ENCODE measurements at places on chromosomes 12 and 14.

DNA sequence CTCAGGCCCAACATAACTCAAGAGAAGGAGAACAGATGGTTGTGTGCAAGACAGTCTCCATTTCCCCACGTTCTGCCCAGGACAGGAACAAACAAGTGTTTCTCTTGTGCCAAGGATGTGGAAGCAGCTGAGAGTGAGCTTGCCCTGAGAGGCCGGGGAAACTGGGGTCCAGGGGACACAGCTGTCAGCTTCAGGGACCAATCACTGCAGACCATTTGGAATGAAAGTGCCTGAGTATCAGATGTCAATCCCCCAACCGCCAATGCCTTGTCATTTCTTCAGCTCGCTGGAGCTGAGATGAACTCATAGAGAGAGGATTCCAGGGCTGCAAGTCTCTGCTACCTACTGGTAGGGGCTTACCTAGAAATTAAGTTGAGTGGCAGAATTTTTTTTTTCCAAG lies 71.9 kb upstream of the METAP2 start:
- no peak for DNase-seq

GRCh38 chr12:30792648-30793499 lies 38.1 kb upstream of the CAPRIN2 start:
- DNase-seq = no peak

DNA sequence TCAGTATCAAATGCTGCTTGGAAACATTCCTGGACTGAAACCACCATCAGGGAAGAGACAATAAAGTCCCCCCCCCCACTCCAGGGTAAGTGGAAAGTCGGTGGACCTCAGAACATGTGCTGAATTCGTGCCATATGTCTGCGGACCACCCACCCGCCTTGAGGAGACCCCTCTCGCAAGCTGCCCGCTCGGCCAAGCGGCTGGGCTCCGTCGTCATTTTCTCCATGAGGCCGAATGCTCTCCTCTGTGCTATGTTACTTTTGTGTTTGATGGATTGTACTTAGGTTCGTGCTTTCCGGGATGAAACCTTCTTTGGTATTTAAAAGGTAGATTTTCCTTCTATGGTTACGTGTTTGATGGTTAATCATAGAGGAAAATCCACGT lies 136.2 kb upstream of the RTL1 start:
- no peak for DNase-seq

- DNase-seq = no peak
Measured at GRCh38 chr14:35341751-35342488, 49.7 kb downstream of the PSMA6 start.

GRCh38 chr14:35124127-35124526 lies 1.8 kb downstream of the PRORP start:
- no peak for DNase-seq

- DNase-seq = no peak
Measured at GRCh38 chr14:54488318-54488645, 498 bp downstream of the GMFB start.

- no peak for DNase-seq
Measured at GRCh38 chr12:31524791-31525495, 66.0 kb downstream of the DENND5B start.

DNA sequence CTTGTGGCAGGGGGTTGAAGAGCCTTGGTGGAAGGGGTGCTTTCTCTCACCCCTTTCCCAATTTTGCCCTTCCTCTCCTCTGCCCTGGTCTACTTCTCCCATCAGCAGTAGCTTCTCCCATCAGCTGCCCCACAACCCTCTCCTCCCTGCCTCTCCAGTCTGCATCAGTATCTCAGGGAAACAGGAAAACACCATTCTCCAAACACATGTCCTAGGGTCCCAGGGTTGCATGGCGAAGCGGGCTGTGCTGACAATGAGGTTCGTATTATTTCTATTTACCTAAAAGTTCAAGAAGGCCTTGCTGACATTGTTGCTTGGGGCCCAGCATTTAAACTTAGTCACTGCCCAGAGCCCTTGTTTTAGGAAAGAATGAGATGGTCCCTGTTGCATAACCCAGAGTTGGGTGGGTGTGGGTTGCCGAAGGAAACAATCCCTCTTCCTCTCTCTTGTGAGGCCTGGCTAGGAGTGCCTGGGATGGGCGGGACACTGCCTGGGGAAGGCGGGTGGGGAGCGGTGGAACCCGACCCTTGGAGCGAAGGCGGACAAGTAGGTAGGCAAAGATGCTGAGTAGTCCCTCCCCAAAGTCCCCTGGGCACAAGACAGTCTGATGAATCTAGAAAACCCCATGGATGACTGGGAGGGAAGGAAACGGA lies 1.3 kb upstream of the IGFBP6 start:
- DNase-seq = no peak

DNA sequence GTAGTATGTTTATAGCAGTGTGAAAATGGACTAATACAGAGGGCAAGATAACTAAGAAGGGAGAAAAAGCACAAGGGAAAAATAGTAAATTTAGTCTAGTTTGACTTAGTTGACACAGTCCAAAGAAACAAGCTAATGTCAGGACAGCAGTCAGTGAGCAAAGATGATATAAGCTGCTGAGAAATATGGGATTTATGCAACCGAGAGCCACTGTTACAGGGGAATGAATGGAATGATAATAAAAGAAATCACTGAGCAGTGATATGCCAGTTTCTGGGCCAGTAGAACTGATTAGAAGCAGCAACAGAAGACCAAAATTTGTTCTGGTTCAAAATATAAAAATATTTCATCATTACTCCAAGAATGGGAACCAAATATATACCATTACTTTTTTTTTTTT lies 60.1 kb downstream of the R3HDM2 start:
- DNase-seq = no peak

DNA sequence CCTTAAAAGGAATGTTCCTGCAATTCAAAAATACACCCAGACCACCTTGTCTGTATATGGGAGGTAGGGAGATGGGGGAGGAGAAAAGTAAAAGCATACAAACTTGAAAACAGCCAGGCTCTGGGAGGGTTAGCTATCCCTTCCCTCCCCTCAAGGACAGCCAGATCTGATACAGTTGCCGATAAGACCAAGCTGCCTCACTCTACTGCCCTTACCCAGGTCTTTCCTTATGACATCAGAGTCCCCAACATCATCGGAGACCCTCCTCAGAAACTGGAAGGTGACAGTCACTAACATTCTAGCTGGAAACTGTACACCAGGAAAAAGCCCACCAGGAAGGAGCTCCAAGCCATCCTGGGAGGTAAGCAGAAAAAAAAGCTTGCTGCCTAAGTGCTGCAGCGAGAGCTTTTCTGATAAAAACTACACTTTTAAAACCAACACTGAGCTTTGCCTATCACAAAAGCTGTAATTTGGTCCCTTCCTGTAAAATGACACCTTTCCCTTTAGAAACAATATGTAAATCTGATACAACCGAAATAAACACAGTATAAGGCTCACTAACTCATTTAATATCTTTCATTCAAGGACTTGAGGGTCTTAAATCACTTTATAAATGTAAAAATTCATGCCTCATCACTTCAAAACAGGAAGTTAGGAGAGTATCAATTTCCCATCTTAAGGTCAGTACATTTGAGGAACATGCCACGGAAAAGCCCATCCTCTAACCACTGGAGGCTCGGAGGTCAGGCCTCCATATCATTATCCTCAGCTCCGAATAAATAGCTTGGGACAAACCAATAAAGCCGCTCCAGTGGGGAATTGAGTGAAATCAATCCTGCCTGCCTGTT lies 20.4 kb upstream of the PLEKHH1 start:
- no peak for DNase-seq

GRCh38 chr14:34386865-34387485 lies 75.1 kb downstream of the SPTSSA start:
- DNase-seq = no peak

- DNase-seq = no peak
Measured at GRCh38 chr12:53981634-53982565, 3.0 kb upstream of the HOXC10 start.

GRCh38 chr14:22650046-22650739 lies 6.0 kb upstream of the OR6J1 start:
- DNase-seq = no peak

DNA sequence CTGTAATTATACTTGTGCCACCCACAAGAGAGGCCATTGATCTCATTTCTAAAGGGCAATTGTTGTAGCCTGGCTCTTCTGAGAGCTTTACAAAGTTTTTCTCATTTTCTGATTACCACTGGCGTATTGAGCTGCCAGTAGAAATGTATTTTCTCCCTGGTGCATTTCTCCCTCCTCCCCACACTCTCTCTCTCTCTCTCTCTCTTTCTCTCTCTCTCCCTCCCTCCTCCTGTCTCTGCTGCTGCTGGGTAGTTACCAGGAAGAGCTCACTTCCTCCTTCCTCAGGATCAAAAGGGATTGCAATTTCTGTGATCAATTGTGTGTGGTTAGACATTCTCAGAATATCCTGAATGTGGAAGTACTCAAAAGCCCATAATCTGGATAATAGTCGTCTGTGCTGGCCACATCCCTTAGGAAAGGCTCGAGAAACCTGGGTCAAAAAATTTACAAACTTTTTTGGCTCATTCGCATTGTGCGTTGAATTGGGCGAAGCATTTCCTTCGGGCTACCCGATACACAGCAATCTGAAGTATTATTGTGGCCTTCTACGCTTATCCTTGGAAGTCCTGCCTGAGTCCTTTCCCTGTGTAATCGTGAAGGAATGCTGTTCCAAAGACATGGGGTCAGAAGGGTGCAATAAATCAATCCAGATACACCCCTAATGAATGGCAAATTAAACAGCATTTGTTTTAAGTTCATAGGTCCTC lies 254.8 kb downstream of the MSRB3 start:
- no peak for DNase-seq

DNA sequence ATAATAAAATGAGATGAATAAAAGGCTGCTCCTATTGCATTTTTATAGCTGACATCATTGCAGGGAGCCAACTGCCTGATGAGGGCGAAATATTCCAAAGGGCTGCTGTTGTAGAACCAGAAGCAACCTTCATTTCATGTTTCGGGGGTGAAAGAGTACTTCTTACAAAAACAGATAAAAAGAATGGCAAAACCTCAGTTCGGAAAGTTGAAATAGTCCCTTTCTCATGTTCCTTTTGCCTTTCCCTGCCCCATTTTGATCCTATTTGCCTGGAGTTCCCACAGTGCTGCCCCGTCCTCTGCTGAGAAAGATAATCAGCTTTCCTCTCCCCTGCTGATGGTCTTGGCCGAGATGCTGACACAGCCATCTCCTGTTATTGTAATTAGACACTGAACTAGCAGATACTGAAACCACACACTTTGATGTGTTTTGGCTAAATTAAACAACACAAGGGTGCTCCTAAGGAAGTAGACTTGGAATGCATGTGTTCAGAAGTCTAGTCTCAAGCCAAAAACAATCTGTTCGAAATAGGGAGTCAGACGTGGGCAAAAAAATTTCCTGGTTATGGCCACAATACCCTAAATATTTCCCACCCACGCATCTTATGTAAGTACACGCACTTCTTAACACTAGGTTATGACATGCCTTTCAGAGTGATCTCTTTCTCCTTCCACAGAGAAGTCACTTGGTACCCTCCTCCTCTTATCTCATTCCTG lies 117.2 kb downstream of the PPM1H start:
- no peak for DNase-seq

GRCh38 chr14:93173943-93174395 lies 10.7 kb downstream of the MOAP1 start:
- DNase-seq = no peak

DNA sequence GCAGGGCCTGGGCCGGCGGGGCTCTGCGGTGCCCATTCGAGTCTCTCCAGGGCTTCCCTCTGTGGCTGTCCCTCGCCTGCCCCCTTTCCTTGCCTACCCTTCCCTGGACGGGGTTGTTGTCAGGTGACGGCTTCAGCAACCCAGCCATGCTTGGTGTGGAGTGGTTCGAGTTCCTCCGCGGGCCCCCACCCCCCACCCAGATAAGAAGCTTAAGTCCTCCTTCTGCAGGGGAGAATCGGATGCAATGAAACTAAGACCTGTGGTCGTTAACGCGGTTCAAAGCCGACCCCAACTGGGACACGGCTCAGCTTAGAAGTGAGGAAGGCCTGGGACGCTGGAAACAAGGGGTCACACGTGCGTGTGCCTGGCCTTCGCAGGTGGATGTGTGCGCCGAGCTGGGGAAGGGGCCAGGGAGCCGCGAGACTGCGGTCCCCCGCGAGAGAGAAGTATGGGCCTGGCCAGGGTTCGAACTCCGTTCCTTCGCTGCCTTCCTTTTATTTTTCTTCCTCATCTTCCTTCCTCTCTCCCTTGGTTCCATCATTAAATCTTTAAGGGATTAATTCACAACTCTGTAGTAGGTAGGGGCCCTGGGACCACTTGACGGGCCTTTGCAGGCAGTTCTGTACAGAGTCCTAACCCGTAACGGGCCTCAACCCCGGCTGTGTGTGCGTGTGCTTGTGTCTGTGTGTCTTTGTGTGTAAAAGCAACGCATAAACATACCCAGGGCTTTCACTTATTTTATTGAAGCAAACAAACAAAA lies 3.5 kb downstream of the TTC6 start:
- DNase-seq = no peak

GRCh38 chr12:7099290-7099996 lies 7.2 kb upstream of the C1R start:
- DNase-seq = no peak

DNA sequence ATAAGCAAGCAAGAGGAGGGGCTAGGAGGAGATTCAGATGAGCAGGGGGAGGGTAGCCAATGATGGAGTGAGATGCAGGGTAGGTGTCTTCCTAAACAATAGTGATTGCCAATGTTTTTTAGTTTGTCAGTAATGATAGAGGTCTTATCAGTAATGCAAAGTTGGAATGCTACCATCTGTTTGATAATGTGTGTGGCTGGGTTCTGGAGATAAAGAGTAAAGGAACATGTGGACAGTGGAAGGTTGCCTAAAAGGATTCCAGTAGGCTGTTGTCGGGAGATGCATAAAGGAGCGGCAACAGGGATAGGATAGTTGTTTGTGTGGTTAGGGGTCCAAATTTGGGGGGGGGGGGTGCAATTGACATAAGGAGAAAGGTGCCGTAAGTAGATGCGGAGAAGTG lies 52.5 kb downstream of the TESPA1 start:
- no peak for DNase-seq

GRCh38 chr14:86420131-86420530 lies 890.2 kb downstream of the FLRT2 start:
- DNase-seq = no peak

DNA sequence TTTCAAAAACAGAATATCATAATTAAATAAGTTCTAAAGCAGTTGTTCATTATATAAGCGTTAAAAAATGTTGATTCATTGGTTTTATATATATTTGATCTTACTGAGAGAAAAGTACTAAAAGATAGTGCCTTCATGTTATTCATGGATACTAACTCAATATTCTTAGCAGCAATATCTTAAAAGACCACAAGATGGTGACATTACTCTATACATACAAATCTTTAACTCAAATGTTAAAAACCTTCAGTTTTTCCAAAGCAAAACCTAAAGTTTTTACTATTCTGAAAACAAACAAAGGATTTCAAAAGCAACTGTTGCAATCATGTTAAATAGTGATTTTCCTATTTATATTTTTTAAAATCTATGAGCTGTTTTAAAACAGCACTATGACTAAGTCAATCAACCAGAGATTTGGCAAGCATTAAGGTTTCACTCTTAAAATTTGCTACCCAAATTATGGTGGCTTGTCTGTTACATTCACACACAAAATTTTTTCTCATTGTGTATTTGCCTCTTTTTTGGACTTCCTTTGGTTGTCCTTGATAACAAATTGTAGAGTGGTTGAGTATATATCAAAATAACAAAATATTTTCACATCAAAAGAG lies 50.1 kb upstream of the RERGL start:
- no peak for DNase-seq

- DNase-seq = no peak
Measured at GRCh38 chr12:105018776-105019175, 32.7 kb downstream of the NOPCHAP1 start.

GRCh38 chr12:12521888-12522287 lies 40.8 kb downstream of the DUSP16 start:
- no peak for DNase-seq

GRCh38 chr12:58372298-58372697 lies 430.9 kb downstream of the ATP23 start:
- DNase-seq = no peak

- DNase-seq = no peak
Measured at GRCh38 chr12:24896171-24896570, 52.7 kb downstream of the BCAT1 start.
